ENCODE measurements at places on chromosomes 7 and 10.

DNA sequence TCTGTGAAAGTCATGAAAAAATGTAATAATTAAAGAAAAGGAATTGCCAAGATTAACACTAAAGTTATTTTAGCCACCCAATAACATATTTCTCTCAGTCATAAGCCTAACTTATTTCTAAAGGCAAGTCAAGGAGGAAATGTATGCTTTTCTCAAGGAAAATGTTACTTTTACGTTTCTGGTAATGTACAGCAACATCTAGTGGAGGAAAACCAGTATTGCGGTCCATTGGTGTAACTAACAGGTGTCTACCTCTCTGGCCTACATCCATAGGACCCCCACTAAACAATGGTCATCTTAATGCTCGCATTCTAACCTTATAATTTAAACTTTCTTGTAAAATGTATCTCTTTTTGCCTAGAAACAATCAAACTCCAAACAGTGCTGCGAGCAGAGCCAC is 437.5 kb downstream of the KIF20B start:
- DNase-seq: no peak

DNA sequence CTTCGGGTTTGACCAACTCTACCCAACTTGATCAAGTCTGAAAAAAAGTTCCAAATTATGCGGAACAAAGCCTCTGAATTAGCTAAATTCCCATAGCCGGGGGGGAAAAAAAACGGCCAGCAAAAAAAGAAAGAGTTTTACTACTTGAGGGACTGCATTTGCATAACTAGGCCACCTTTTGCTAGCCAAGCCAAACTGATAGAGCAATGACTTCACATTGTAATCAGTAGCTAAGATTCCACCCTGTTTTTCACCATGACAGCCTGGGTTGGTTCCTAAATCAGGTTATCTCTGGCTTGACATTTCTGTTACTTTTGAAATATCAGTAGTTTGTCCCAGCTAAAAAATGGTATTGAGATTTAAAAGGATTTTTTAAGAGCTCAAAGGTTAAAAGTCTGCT is 31.4 kb upstream of the CREB3L2 start:
- DNase-seq: no peak

DNA sequence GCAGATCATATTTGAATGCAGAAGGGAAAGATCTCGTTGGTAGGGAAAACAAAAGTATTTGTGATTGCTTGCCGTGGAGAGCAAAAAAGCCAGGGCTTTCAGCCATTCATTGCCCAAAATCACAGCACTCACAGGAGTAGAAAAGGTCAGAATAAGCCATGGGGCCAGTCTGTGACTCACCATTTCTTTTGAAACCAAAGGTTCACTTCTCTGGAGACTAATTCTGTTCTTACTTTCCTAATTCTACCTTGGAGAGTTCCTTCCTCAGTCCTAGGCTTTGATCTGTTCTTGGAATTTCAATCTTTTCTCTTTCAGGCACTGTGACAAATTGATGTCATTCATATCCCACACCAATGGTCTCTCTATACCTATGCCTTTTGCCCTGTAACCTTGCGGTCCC is 54.1 kb upstream of the FAM180A start:
- no peak for DNase-seq

GRCh38 chr10:130750441-130750840 is 561.1 kb downstream of the TCERG1L start:
- DNase-seq: no peak

DNA sequence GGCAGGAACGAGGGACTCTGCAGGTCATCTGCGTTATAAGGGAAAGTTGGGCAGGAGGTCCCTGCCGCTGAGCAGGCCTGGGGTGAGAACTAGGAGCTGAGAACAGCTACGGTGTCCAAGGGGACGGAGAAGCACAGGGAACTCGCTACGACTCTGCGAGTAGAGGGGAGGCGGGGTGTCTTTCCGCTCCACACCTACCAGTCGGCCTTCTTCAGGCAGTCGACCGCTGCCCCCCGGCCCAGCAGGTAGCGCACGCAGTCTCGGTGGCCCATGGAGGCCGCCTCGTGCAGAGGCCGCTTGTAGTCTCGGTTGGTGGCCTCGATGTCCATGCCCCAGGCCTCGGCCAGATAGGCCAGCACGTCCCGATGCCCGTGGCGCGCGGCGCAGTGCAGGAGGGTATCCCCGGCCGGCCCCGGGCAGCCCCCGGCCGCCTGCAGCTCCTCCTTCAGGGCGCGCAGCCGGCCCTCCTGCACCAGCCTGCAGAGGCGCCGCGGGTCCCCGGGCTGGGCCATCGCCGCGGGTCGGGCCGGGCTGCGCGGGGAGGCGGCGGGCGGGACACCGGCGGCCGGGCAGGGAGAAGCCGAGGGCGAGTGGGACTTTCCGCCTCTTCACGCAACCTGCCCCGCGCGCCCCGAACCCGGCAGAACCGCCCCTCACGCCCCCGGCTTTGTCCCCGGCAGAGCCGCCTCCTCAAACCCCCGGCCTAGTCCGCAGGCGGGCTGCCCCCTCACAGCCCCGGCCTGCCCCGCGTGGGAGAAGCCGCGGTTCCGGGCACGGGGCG is 660 bp downstream of the ANKRD16 start:
- DNase-seq: no peak

DNA sequence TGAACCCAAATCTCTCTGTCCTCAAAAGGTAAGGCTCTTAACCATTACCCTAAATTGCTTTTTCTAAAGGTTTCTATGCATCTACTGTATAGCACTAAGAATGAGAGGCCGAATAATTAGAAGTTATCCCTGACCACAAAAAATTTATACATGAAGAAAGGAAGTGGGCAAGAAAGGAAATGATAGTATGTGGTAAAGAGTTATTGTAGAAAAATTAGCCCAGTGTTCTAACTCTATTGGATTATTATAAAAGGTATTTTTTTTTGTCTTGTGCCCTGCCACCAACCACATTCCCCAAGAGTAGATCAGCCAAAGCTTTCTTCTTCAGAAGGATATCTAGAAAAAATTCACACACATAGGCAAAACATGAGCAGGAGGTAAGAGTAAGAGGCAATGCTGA is 45.4 kb downstream of the DKK1 start:
- DNase-seq: no peak

- no peak for DNase-seq
Measured at GRCh38 chr7:15323550-15323949, 238.3 kb downstream of the AGMO start.

Measured in stimulated activated effector memory CD8-positive, alpha-beta T cell treated with anti-CD3 and anti-CD28 coated beads, Interleukin-12 subunit alpha, Interleukin-12 subunit beta, amount 100 ng/mL, for 72 hours (primary cell).